Activated naive CD8-positive, alpha-beta T cell treated with anti-CD3 and anti-CD28 coated beads, Interleukin-2, amount 10 ng/mL, durations not matched to agents 7 days and 5 days (primary cell): ENCODE measurements at places on chromosomes 3 and 15. TPM values are rescaled to one million over a fixed set of nuclear protein-coding genes. Genes with fewer than 3 reads are reported as not detected.

EIF4E3 gene
- total RNA-seq: 64.6 TPM

DNA sequence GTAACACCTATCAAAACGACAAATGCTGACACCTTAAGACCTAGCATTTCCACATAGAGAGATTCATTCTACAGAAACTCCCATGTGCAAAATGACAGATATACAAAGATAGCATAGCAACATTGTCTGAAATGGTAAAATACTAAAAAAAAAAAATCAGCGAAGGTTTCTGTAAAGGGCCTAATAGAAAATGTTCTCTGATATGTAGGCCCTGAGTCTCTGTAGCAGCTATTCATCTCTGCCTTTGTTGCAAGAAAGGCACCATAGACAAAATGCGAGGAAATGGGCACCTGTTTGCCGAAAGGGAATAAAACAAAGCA, 631 bp upstream of the MFGE8 start:
- peak overlapping the region; percentile 92 for H3K27ac ChIP-seq
- H3K4me1 ChIP-seq: peaks cover 14% of the 10 kb centered on the region
- no peak for DNase-seq
- H3K27me3 ChIP-seq: peaks cover 9% of the 10 kb centered on the region
- peak overlapping the region; percentile 96 for H3K4me3 ChIP-seq

- no peak for DNase-seq
- no peak overlapping the region for H3K4me3 ChIP-seq
These were observed 102.1 kb upstream of the CMC1 start for GRCh38 chr3:28139288-28139687.

LSM3 gene
- total RNA-seq: 14.4 TPM

DNA sequence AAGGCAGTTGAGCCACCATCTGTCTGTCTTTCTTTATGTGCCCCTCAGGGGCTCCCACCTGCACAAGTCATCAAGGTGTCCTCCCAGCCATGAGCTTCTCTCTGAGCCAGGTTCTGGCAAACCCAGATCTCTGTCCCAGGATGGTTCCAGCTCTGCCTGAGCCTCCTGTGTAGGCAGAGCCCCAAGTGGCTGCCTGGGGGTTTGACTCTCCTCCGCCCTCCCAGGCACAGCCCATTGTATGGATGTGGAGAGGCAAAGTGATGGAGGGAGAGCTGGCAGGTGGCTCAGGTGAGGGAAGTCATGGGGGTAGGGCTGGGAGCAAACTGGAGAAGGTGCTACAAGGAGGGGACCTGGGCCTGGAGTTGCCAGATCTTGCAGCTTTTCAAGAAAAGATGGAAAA, 56.9 kb downstream of the GRIP2 start:
- no peaks in the 10 kb centered on the region for H3K4me1 ChIP-seq
- H3K36me3 ChIP-seq: peaks cover 3% of the 10 kb centered on the region
- H3K27ac ChIP-seq: peak overlapping the region; percentile 36
- H3K27me3 ChIP-seq: no peaks in the 10 kb centered on the region
- no peak overlapping the region for H3K4me3 ChIP-seq

GRCh38 chr3:133833267-133833666, 27.7 kb downstream of the SRPRB start:
- DNase-seq: no peak
- H3K27me3 ChIP-seq: no peaks in the 10 kb centered on the region
- H3K36me3 ChIP-seq: no peaks in the 10 kb centered on the region
- no peak overlapping the region for H3K27ac ChIP-seq
- H3K4me3 ChIP-seq: no peak overlapping the region

DNA sequence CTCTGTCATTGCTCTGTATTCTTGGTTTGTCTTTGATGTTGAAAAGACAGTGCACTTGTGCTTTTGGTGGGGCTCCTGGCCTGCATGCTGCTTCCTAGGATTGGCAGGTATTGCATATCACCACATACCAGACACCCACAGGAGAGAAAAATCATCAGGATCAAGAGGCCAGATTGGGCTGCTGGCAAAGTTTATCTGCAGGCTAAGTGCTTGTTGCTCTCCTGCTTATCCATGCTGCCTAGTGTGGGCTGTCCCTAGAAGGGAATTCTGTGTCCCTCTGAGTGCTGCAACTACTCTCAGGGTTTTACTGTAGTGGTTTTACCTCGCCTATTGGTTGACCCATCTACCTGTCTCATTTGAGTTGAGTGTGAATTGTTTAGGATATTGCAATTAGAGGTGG, 833 bp upstream of the SLC22A13 start:
- no peak overlapping the region for H3K27ac ChIP-seq
- H3K4me3 ChIP-seq: no peak overlapping the region
- H3K36me3 ChIP-seq: peaks cover 13% of the 10 kb centered on the region
- H3K4me1 ChIP-seq: peaks cover 26% of the 10 kb centered on the region
- DNase-seq: no peak

GRCh38 chr3:175105066-175105465, 245.9 kb downstream of the NAALADL2 start:
- H3K27me3 ChIP-seq: no peaks in the 10 kb centered on the region
- no peaks in the 10 kb centered on the region for H3K36me3 ChIP-seq
- H3K27ac ChIP-seq: no peak overlapping the region
- H3K4me1 ChIP-seq: no peaks in the 10 kb centered on the region

- no peaks in the 10 kb centered on the region for H3K27me3 ChIP-seq
- no peak overlapping the region for H3K4me3 ChIP-seq
- peaks cover 14% of the 10 kb centered on the region for H3K36me3 ChIP-seq
- DNase-seq: no peak
- H3K4me1 ChIP-seq: no peaks in the 10 kb centered on the region
These were observed 43.6 kb downstream of the PIK3R4 start for GRCh38 chr3:130702985-130703384.

CCR1 gene
- 63.9 TPM for total RNA-seq

DNA sequence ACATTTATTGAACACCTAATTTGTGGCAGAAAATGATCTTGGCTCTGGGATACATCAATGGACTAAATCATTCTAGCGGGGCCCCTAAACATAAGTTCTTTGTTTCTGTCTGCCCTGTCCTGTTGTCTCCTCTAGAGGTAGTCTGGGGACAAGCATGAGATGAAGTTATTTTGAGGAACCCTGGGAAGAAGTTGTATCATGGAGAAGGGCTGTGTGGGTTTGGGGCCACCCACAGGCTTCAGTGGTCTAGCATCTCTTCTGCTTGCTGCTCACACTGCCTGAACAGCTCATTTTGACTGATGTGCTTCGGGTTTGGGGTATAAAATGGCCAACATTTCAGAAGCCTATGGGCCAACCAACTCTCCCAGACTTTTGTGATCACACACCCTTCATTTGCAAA, 50.3 kb upstream of the OSBPL11 start:
- no peaks in the 10 kb centered on the region for H3K27me3 ChIP-seq
- H3K36me3 ChIP-seq: no peaks in the 10 kb centered on the region
- no peak for DNase-seq
- no peaks in the 10 kb centered on the region for H3K4me1 ChIP-seq

DNA sequence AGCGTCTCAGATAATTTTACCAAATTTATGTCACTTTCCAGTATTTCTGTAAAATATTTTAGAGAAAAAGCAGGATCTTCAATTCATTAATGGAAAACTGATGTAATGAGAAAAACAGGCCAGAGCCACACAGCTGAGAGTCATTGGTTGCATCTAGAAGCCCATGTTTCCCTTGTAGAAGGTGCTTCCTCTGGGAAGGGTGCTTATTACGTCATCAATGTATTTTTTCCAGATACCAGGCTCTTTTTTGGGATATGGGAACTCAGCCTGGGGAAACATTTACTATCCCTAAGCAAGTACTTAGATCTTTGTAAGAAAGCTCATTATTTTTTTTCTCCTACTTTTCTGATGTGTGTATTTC, 89.1 kb upstream of the PHLDB2 start:
- H3K27ac ChIP-seq: no peak overlapping the region
- no peaks in the 10 kb centered on the region for H3K27me3 ChIP-seq
- no peaks in the 10 kb centered on the region for H3K36me3 ChIP-seq
- no peaks in the 10 kb centered on the region for H3K4me1 ChIP-seq

THAP10 gene
- not detected for total RNA-seq

- H3K4me1 ChIP-seq: peaks cover 5% of the 10 kb centered on the region
- H3K36me3 ChIP-seq: no peaks in the 10 kb centered on the region
- DNase-seq: no peak
- peaks cover 63% of the 10 kb centered on the region for H3K27me3 ChIP-seq
These were observed 842 bp downstream of the FSTL1 start for GRCh38 chr3:120449701-120450599.

GRCh38 chr3:165339753-165340152, 143.6 kb upstream of the SLITRK3 start:
- no peaks in the 10 kb centered on the region for H3K27me3 ChIP-seq
- no peaks in the 10 kb centered on the region for H3K4me1 ChIP-seq
- H3K27ac ChIP-seq: no peak overlapping the region
- no peaks in the 10 kb centered on the region for H3K36me3 ChIP-seq

DNA sequence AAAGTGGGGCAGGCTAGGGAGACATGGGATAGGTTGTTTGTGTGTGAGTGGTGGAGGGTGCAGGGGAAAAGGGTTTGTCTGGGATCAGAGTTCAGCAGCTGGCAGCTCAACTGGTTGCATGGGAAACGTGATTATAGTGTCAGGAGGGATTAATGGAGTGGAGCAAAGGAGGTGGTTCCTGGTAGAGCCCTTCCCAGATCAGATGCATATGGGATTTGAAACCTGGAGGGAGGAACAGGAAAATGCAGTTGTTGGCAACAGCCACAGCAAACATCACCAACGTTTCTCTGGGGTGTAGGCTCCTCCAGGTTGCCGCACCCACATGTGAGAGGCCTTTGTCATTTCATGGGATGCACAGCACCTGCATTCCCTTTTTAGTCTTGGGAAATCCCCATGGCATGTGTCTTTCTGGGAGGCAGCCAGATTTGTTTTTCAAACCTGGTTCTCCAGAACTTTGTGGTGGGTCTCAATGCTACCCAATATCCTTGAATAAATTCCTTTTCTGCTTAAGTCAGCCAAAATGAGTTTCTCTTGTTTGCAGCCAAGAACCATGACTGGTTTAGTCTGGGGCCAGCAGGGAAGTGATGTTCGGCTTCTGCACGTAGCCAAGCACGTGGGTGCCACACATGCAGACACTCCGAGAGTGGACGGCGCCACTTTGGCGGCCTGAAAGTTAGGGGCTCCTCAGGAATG, 61.3 kb downstream of the BDH1 start:
- DNase-seq: no peak
- H3K4me1 ChIP-seq: no peaks in the 10 kb centered on the region
- H3K27ac ChIP-seq: no peak overlapping the region
- no peaks in the 10 kb centered on the region for H3K27me3 ChIP-seq

FOXB1 gene
- total RNA-seq: 0.78 TPM

DNA sequence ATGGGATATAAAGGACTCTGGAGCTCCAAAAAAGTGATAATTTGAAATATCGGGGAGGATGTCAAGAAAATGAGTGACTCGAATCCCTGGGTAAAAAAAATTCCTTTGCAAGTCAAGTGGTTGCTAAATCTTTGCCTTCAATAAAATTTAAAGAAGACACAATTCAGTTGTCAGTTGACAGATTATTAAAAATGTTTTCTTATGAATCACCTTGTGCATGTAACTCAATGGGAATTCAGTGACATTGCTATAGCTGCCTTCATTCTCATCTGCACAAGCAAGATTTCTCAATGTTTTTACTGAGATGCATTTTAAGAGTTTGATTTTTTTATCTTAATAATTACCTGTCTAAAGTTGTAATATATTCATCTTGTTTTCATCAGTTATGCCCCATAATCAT, 264.0 kb upstream of the IL12A start:
- no peaks in the 10 kb centered on the region for H3K36me3 ChIP-seq
- H3K27ac ChIP-seq: no peak overlapping the region
- no peaks in the 10 kb centered on the region for H3K4me1 ChIP-seq
- peaks cover 2% of the 10 kb centered on the region for H3K27me3 ChIP-seq
- DNase-seq: no peak

A4GNT gene
- not detected for total RNA-seq

- no peak overlapping the region for H3K27ac ChIP-seq
- no peak for DNase-seq
- H3K4me1 ChIP-seq: peaks cover 23% of the 10 kb centered on the region
- H3K27me3 ChIP-seq: peaks cover 48% of the 10 kb centered on the region
- no peak overlapping the region for H3K4me3 ChIP-seq
These were observed 2.7 kb downstream of the MYO5C start for GRCh38 chr15:52292780-52293392.
